ENCODE measurements at places on chromosomes 16 and 17.

- no peak for DNase-seq
Measured at GRCh38 chr17:31487063-31487647, 95.7 kb downstream of the RAB11FIP4 start.

DNA sequence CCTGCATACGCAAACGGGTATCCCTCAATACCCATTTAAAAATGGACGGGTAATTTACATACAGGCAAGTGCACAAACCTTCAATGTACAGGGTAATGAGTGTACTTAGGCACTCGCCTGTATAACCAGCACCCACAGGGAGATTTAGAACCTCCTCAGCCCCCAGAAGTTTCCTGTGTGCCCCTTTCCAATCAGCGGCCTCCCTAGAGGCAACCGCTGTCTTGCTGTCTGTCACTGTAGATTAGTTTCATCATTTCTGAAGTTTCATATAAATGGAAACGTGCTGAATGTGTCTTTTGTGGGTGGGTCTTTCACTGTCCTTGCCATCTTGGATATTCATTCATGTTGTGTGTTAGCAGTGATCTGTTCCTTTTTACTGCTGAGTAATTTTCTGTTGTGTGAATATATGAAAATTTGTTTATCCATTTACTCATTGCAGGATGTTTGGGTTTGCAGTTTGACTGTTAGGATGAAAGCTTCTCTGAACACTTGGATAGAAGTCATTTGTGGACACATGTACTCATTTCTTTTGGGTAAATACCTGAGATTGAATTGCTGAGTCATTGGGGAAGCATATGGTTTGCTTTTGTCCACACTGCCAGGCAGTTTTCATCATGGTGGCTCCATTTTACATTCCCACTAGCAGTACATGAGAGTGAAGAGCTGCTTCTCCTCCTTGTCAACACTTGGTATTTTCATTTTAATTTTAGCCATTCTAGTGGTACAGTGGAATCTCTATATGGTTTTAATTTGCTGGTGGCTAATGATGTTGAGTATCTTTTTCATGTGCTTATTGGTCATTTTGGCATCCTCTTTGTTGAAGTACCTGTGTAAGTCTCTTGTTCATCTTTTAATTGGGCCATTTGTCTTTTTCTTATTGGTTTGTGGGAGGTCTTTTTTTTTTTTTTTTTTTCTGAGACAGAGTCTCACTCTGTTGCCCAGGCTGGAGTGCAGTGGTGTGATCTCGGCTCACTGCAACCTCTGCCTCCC, 2.1 kb upstream of the ADCY7 start:
- DNase-seq = no peak

DNA sequence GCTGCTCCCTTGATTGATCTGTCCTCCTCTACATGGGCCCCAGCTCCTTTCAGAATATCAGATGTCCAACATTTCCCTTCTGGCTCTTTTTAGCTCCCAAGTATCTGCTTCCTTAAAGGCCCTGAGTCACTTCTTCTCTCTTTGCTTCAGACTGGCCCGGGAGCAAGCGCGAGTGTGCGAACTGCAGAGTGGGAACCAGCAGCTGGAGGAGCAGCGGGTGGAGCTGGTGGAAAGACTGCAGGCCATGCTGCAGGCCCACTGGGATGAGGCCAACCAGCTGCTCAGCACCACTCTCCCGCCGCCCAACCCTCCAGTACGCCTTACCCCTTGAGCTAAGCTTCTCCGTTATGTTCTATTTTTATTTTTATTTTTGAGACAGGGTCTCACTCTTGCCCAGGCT, 12.3 kb downstream of the CNTROB start:
- no peak for DNase-seq

GRCh38 chr16:25009822-25010221, 5.3 kb downstream of the ARHGAP17 start:
- DNase-seq = no peak

DNA sequence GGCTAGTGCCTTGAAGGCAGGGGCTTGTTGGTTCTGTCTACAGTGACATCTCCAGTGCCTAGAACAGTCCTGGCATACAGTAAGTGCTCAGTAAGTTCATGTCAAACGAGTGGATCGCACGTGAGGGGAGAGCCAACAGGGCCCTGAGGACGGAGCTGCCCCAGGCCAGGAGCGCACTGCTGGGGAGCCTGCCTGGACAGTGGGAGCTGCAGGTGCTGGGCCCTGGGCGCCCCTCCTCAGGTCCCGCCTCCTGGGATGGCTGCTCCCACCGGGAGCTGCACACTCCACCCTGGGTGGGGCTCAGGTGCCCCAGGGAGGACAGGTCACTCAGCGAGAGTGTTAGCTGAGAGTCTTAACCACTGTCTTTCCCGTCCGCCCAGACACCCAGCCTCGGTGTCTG, 1.8 kb downstream of the EVPL start:
- DNase-seq = no peak

DNA sequence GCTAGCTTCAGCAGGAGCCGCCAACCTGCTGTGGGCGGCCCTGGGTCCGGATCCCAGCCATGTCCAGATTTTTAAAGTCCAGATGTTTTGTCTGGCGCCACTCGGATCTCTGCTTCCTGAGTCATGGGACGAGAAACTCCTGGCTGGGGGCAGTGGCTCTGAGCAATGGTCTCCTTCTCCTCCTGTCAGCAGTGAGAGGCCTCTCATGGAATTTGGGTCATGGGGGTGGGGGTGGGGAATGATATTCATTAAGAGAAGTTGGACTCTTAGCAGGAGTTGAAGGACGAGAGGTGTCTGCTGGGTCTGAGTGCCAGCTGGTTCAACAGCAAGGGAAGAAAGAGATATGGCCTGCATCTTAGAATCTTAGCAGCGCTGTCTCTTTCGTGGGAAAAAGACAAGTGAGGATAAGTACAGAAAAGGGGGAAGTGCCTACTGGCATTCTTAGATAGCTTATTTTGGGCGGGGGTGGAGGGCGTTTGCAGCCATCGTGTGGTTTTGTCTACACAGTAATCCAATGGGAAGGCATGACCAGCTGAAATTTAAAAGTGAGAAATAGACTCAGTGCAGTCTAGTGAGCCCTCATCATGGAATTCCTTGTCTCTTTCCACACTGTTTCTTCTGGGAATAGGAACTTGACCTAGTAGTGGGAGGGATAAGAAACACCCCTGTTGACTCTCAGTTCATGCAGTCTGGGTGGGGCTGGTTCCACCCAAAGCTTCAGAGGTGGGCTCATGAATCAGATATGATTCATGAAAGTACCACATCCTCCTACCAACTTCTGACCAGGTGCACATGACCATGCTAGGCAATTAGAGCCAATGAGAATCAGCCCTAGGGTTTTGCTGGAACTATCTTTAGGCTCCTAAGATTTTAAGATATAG, 80.5 kb downstream of the MYH13 start:
- no peak for DNase-seq

DNA sequence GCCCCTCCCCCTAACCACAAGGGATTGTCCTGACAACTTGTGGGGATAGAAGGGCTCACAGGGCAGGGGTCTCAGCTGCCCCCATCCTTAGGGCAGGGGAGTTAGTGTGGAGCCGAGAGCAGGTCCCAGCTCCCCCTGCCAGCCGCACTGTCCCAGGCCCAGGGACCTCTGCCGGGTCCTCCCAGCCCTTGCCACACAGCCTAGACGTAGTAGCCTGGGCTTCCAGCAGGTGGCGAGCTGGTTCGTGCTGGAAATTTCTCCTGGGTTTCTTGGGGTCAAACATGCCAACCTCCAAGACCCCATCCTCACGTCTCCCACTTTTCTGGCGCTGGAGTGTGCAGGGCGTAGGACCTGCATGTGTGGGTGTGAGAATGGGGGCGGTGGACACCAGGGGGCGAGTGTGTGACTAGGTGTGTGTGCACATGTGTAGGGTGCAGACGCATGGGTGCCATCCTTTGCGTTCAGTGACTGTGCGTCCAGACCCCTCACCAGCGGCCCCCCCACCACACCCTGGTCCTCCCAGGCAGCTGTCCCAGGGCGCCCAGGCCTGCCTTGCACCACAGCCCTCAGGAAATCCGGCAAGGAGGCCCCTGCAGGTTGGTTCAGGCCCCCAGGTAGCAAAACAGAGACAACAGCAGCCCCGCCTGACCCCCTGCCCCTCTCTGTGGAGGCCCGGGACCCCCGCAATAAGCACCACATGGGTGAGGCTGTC, 29.5 kb downstream of the SBK1 start:
- DNase-seq = peak; percentile 61

GRCh38 chr17:68433911-68434508, 23.3 kb downstream of the WIPI1 start:
- no peak for DNase-seq

- peak; percentile 73 for DNase-seq
Measured at GRCh38 chr17:27245230-27245696, 48.7 kb upstream of the WSB1 start.

DNA sequence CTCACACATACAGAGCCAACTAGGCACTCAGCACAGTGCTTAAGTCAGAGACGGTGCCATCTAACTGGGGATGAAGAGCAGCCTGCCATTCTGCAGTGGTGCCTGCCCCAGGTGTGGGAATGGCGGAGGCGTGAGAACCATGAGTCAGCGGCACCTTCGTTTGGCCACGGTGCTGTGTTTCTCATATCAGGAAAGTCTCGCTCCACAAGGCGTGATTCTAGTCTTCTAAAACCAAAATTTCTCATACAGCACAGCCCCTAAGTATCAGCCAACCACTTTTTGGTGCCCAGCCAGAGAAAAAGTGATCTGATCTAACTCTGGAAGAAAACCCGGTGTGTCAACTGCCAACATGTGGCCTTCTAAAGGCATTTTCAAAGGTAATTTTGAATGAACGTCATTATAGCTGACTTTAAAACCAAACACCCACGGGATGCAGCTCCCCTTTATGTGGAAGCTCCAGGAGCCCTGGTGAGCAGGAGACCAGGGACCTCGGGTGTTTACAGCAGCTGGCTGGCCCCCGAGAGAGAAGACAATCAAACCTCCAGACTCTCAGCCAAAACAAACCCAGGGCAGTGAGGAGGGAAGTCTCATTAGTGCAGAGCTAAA, 54.6 kb downstream of the ABCC12 start:
- peak; percentile 42 for DNase-seq

DNA sequence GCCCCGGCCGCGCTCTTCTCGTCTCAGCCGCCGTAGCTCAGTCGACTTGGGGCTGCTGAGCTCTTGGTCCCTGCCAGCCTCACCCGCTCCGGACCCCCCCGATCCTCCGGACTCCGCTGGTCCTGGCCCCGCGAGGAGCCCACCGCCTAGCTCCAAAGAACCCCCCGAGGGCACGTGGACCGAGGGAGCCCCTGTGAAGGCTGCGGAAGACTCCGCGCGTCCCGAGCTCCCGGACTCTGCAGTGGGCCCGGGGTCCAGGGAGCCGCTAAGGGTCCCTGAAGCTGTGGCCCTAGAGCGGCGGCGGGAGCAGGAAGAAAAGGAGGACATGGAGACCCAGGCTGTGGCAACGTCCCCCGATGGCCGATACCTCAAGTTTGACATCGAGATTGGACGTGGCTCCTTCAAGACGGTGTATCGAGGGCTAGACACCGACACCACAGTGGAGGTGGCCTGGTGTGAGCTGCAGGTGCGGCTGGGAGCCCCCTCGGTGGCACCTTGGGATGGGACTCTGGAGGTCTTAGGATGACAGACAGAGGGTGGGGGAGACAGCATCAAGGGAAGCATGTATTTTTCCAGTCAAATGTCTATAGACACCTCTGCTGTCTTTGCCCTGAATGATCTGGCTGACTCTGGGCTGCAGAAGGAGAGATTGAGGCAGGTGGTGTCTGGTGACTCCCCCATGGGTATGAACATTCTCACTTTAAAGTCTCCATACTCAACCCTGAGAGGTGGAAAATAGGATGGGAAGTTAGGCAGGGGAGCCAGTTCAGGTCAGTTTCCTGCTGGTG, 635 bp downstream of the WNK4 start:
- DNase-seq = no peak

DNA sequence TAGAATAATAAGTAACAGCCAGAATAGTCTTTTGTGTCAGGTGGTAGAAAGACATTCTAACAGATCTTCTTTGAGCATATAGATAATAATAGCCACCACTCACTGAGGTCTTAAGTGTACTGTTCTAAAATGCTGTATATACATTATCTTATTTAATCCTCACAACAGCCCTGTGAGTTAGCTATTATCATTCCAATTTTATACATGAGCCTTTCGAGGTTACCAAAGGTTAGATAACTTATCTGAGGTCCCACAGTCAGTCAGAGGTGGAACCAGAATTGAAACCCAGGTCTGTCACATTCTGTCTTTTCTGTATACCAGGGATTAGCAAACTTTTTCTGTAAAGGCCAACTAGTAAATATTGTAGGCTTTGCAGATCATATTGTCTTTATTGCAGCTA, 23.2 kb downstream of the REXO5 start:
- DNase-seq = no peak

GRCh38 chr17:27975146-27976011, 67.1 kb upstream of the NLK start:
- no peak for DNase-seq

- no peak for DNase-seq
Measured at GRCh38 chr17:29629839-29630238, 7.1 kb upstream of the CORO6 start.

Measured in activated naive CD4-positive, alpha-beta T cell treated with anti-CD3 and anti-CD28 coated beads for 36 hours (primary cell).